ENCODE measurements at places on chromosomes 6 and 20. TPM values are rescaled to one million over a fixed set of nuclear protein-coding genes. Genes with fewer than 3 reads are reported as not detected.

DNA sequence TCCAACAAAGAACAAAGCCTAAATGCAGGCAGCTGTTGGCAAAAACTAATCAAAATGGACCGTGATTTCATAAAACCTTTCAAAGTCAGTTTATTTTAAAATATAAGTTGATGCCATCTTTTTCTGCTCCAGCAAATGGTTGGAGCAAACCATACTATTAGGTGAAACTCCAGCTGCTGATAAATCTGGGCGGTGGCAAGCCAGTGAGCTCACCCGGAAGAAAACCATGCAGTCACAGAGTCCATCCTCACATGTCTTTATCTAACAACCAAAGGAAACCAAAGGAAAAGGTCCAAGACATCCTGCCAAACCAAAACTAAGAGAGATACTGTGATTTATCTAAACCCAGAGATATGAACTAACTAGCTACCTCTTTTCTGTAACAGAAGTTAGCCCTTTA, 72.6 kb downstream of the HIVEP2 start:
- H3K4me3 ChIP-seq = no peak overlapping the region
- H3K27ac ChIP-seq = peak overlapping the region; percentile 8
- no peak for DNase-seq
- no peaks in the 10 kb centered on the region for H3K36me3 ChIP-seq

The RIPPLY2 gene
- not detected for polyA plus RNA-seq

The LSM2 gene
- polyA plus RNA-seq = 77.7 TPM

The ANKRD66 gene
- polyA plus RNA-seq = not detected

The AGER gene
- not detected for polyA plus RNA-seq

The C20orf144 gene
- not detected for polyA plus RNA-seq

DNA sequence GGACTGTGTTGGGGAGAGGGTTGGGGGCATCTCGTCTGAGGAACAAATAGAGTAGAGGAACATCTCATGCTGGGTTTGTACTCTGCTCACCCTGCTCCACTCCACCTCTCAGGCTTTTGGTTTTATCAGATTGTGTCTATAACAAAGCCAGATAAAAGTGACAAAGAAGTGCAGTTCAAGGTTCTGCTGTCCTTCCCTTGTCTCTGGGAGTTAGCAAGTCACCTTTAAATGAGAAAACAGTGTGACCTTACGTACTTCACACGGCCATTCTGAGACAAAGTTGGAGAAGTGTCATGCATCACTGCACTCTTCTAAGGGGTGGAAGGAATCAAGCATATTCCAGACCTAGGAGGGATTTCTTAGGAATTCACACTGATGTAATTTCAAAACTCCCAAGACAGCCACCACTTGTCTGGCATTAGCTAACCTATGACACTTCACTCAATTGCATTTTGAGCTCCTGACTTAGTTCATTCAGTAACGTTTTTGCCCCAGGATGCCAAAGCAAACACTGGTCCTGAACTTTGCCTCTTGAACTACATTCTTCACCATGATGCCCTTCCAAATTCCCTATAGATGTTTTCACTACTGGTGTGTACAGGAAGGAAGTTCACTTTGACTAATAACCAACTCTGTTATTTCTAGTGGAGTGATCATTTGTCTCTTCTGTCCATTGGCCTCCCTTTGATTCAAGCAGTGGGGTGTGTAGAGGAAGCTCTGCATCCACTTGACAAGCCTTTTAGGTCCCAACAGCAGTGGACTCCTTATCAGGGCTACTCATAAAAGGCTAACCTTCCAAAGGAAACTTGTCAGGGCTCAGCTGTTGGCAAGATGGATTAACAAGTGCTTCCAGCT, 647.6 kb upstream of the FLRT3 start:
- H3K36me3 ChIP-seq = no peaks in the 10 kb centered on the region
- no peak overlapping the region for H3K4me3 ChIP-seq
- no peak overlapping the region for H3K27ac ChIP-seq
- no peaks in the 10 kb centered on the region for H3K27me3 ChIP-seq

The PRR3 gene
- polyA plus RNA-seq = 3.6 TPM

DNA sequence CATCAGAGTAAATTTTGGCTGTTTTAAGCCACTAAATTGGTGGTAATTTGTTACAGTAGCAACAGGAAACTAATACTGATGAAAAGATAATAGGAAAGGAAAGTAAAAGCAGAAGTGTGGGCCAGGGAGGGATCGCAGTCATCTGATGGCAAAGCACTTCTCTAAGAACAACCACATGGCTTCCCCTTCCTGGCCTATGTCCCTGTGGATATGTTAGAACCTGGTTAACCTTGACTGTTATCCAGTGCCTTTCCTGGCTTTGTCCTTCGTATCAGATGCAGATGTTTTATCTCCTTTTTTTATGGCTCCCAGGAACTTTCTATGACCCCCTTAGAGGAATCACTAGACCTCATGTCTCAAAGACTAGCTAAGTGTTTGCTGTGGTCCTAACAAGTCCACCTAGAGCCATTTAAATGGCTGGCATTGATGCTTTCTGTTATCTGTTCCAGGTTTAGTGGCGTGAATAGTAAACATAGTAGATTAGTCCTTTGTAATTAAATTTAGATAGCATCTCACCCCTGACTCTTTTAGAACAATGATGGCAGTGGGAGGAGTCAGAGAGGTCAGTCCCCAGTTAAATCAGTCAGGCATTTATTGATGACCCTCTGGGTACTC, 79.2 kb upstream of the PHACTR2 start:
- peaks cover 23% of the 10 kb centered on the region for H3K4me1 ChIP-seq
- H3K4me3 ChIP-seq = peak overlapping the region; percentile 75
- no peaks in the 10 kb centered on the region for H3K27me3 ChIP-seq

The IRF4 gene
- 0.51 TPM for polyA plus RNA-seq

DNA sequence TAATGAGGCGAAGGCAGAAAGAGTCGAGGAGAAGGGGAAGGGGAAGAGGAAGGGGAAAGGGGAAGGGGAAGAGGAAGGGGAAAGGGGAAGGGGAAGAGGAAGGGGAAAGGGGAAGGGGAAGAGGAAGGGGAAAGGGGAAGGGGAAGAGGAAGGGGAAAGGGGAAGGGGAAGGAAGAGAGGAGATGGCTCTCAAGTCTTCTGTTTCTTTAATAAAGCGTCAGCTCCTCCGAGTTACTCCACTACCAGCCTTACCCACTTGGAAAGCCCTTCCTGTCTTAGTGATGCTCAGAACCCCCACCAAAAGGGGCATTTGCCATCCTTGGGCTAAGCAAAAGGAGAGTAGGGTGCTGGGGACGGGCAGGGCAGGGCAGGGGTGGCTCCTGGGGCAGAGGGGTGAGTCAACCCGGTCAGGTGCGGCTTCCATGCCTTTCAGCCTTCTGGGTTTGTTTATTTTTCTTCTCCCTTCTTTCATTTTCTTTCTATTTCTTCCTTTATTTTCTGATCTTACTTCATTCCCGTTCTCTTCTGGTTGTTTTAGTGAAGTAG, 476 bp upstream of the CLIC5 start:
- H3K36me3 ChIP-seq = no peaks in the 10 kb centered on the region
- H3K4me1 ChIP-seq = peaks cover 45% of the 10 kb centered on the region
- no peak for DNase-seq
- peaks cover 10% of the 10 kb centered on the region for H3K27me3 ChIP-seq
- no peak overlapping the region for H3K27ac ChIP-seq
- peak overlapping the region; percentile 57 for H3K4me3 ChIP-seq

DNA sequence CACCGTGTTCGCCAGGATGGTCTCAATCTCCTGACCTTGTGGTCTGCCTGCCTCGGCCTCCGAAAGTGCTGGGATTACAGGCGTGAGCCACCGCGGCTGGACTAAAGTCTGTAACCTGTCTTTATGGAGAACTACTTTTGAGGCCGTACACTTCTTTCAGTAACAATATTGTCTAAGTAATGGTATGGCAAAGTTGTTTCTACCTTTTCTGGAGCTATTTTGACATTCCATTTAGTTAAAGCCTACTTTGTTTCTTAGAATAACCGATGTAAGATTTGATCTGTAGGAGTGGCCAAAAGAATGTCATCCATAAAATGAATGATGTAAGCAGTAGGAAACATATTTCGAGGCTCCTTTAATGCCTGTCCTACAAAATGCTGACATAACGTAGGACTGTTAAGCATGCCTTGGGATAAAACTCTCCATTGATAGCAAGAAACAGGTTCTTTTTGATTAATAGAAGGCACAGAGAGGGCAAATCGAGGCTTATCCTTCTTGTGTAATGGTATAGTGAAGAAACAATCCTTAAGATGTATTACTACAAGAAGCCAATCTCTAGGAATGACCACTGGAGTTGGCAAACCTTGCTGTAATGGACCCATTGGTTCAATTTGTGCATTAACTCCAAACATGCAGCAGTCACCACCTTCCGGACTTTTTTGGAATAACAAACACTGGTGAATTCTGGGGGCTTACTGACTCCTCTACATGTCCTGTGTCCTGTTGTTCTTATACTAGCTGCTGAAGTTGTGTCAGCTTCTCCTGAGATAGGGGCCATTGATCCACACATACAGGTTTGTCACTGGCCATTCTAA, 35.9 kb downstream of the HLA-DRA start:
- peaks cover 4% of the 10 kb centered on the region for H3K4me1 ChIP-seq
- no peak overlapping the region for H3K4me3 ChIP-seq
- DNase-seq = no peak
- H3K27me3 ChIP-seq = peaks cover 4% of the 10 kb centered on the region
- H3K27ac ChIP-seq = no peak overlapping the region

The TASP1 gene
- 5.0 TPM for polyA plus RNA-seq

The RHAG gene
- not detected for polyA plus RNA-seq

- no peaks in the 10 kb centered on the region for H3K36me3 ChIP-seq
- peaks cover 31% of the 10 kb centered on the region for H3K27me3 ChIP-seq
- H3K4me1 ChIP-seq = peaks cover 63% of the 10 kb centered on the region
- peak overlapping the region; percentile 94 for H3K4me3 ChIP-seq
These were observed 117.8 kb downstream of the RTN4IP1 start for GRCh38 chr6:106511288-106512047.

The MLN gene
- polyA plus RNA-seq = not detected
